GM10248 (cell line): ENCODE measurements at places on chromosomes 4 and X.

GRCh38 chr4:183832776-183833450 is 72.2 kb upstream of the STOX2 start:
- no peak for DNase-seq

DNA sequence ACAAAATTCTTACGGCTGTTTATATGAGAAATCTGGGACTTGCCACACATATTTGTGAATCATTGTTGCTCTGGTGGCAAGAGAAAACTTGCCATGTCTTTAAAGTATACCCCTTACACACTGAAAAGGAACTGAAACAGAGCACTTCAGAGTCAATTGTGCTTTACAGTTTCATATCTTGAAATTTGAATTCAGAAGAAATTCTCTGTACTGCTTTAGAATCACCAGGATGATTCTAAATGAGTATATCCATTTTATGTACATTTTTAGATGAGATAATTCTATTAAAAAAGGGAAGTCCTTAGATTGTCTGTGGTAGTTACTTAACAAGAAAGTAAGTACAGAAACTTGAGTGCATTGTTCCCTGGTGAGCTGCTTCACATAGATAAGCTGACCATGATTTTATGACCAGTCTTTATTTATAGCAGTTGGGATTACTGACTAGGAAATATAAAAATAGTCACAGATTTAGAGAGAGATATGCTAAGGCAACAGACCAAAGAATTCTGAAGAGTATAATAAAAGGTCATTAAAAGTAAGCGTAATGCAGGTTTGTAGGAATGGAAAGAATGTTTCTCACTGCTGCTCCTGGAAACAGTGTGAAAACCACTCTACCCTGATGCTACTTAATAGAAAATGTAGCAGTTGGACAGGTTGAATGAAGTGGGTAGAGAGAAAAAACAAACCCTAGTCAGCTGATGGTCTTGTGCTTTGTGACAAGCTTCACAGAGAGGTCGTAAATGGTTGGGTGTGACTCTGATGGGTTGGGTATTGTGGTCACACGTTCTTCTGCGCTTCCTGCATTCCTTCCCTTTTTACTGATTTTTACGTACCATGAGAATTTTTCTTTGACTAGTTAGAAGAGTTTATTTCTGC is 41.0 kb downstream of the FNIP2 start:
- DNase-seq, result peak; percentile 35

DNA sequence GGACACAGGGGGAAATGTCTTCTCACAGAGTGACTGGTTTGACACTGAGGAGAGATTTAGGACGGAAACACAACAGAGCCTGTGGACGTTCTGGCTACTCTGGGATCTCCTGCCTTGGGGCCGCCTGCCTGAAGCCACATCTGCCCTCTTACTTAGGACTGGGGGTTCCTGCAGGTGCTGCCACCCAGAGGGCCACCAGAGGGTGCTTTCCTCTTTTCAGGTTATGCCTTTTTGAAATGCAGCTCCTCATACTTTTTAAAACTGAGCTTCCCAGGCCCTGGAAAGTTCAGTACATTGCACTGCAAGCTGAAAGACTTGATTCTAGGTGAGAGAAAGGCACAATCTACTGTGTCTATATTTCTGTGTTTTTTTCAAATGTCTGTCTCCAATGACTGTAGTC is 92.2 kb upstream of the PGRMC2 start:
- peak; percentile 41 for DNase-seq

GRCh38 chr4:3644849-3645627 is 112.8 kb upstream of the LRPAP1 start:
- no peak for DNase-seq

DNA sequence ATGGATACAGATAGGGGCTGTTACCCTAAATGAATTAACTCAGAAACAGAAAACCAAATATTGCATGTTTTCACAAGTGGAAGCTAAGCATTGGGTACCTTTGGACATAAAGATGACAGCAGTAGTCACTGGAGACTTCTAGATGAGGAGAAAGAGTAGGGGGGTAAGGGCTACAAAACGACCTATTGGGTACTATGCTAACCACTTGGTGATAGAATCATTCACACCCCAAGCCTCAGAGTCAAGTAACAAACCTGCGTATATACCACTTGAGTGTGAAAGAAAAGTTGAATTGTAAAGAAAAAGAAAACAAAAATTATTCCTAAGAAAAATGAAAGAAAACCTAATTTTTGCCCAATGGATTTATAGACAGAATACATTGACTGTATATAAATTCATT is 7.7 kb upstream of the ARAP2 start:
- no peak for DNase-seq

DNA sequence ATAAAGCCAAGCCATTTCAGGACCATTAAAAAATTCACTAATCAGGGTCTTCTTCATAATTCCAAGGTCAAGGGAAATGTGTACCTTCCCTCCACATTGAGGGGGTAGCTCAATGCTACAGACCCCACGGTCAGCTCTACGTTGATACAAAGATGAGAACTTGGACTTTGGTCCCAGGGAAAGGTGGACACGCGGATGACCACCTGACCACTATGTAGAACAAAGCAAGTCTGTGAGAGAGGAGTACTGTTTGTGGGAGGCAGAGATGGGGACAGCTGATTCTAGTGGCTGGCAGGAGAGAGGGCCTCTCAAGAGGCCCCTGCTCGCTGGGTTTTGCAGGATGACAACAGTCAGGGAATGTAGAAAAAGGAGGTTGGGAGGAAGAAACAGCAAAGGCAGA is 58.0 kb downstream of the SLC2A9 start:
- DNase-seq, result no peak

GRCh38 chr4:72857787-72858186 is 211.7 kb downstream of the COX18 start:
- DNase-seq, result no peak

DNA sequence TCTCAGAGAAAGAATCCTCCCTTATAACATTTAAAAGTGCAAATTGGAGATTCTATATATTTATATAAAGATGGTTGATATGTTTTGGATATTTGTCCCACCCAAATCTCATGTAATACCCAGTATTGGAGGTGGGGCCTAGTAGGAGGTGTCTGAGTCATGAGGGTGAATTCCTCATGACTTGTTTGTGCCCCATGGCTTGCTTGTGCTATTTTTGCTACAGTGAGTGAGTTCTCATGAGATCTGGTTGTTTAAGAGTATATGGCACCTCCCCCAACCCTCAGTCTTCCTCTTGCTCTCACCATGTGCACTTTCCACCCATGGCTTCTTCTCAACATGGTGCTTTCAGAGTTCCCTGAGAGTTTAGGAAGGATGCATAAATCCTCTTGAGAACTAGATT is 9.5 kb upstream of the ANKRD50 start:
- DNase-seq, result no peak

- no peak for DNase-seq
Measured at GRCh38 chr4:4733663-4734062, 125.8 kb upstream of the MSX1 start.

GRCh38 chrX:152817078-152817764 is 13.3 kb downstream of the CETN2 start:
- no peak for DNase-seq

- no peak for DNase-seq
Measured at GRCh38 chr4:94668724-94669123, 89.0 kb upstream of the BMPR1B start.

DNA sequence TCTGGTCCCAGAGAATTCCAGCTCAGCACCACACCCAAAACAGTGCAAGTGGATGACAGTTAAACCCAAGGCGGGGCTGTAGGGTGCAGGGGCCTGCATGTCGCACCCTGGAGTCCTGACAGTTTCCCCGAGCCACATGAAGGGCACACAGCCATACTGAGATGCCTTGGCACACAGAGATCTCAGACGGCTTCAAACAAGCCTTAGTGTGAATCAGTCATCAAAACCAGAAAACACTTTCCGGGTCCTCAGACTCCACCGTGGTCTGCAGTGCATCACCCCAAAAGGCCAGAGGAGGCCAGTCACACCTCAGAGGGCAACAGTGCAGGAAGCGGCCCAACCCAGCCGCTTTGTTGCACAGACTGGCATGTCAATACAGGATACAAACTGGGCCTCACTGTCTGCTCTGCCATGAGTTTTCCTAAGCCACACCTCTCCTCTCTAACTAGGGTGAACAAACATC is 64.6 kb upstream of the ENPP6 start:
- DNase-seq, result peak; percentile 50

DNA sequence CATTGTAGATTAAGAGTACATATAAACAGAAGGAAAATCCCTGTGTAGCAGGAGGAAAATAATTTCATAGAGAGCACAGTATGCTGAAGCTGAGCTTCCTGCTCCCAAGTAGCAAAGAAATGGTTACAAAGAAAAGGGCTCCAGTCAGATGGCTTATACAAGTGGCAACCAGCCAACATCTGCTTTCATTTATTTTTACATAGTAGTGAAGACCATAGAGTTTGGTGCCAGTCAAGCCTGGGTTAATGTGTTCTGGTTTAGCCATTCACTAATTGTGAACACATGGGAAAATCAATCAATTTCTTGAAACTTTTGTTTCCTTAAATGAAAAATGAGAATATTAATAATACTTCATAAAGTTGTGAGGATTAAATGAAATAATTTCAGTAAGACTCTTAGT is 111.3 kb upstream of the ELOVL6 start:
- no peak for DNase-seq

- no peak for DNase-seq
Measured at GRCh38 chr4:174314770-174315169, 31.1 kb downstream of the CEP44 start.
